Kidney epithelial cell (primary cell): ENCODE measurements at places on chromosomes 13 and 19. TPM values are rescaled to one million over a fixed set of nuclear protein-coding genes. Genes with fewer than 3 reads are reported as not detected.

FXYD1 gene
- total RNA-seq, result not detected in 2 replicates

UBA52 gene
- total RNA-seq, result 859 and 990 TPM in 2 replicates

SLITRK5 gene
- under 0.01 TPM in 2 replicates for total RNA-seq

C19orf33 gene
- 273 and 300 TPM in 2 replicates for total RNA-seq

GAPDHS gene
- not detected in 2 replicates for total RNA-seq

ZNF813 gene
- 2.9 and 3.9 TPM in 2 replicates for total RNA-seq

NAXD gene
- 25.6 and 27.9 TPM in 2 replicates for total RNA-seq

AMER2 gene
- total RNA-seq, result 0.04 and 0.27 TPM in 2 replicates

ADGRE1 gene
- total RNA-seq, result not detected in 2 replicates

HCN2 gene
- total RNA-seq, result 0.13 and 0.48 TPM in 2 replicates

SLC35E1 gene
- total RNA-seq, result 60.9 and 62.8 TPM in 2 replicates

IRGC gene
- not detected in 2 replicates for total RNA-seq

RPS16 gene
- 1,721 and 2,288 TPM in 2 replicates for total RNA-seq

IGFL4 gene
- total RNA-seq, result not detected in 2 replicates

- no peak for DNase-seq
Measured at GRCh38 chr19:3850320-3850972, 18.4 kb downstream of the ZFR2 start.

DNA sequence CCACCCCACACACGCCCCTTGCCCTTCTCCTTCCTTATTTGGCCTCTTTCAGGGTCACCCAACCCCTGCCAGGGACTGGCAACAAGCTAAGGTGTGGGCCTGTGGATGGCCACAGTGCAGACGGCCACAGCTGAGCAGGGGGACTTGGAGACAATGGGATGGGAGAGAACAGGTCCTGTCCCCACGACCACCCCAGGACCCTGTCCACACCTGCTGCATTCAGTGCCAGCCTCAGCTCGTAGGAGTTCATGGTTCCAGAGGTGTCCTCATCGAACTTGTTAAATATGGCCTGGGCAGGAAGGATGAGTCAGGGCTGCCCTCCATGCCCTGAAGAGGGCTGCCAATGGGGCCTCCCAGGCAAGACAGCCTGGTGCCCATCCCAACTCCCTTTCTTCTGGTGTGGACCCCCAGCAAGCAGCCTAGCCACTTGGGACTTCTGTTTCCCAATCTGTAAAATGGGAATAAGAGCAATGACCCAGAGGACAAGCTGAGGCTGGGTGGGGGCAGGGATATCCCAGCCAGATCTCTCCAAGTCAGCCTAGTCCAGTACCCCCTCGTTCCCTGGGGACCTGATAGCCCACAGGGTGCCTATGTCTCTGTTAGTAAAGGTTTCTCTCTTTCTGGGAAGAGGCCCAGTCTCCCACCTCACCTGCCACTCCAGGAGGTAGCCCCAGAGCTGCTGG, 10.6 kb downstream of the CAPN12 start:
- DNase-seq, result no peak

GRCh38 chr19:34788074-34788473, 15.1 kb upstream of the ZNF599 start:
- DNase-seq, result no peak

DNA sequence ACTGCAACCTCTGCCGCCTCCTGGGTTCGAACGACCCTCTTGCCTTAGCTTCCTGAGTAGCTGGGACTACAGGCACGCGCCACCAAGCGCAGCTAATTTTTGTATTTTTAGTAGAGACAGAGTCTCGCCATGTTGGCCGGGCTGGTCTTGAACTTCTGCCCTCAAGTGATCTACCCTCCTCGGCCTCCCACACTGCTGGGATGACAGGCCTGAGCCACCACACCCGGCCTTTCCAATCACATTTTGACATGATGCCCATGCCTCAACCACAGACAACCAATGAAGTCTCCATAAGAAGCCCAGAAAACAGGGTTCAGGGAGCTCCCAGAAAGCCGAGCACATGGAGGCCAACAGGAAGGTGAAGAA, 11.7 kb downstream of the RAB20 start:
- no peak for DNase-seq

- DNase-seq, result no peak
Measured at GRCh38 chr13:90824032-90824431, 523.5 kb upstream of the MIR17HG start.

DNA sequence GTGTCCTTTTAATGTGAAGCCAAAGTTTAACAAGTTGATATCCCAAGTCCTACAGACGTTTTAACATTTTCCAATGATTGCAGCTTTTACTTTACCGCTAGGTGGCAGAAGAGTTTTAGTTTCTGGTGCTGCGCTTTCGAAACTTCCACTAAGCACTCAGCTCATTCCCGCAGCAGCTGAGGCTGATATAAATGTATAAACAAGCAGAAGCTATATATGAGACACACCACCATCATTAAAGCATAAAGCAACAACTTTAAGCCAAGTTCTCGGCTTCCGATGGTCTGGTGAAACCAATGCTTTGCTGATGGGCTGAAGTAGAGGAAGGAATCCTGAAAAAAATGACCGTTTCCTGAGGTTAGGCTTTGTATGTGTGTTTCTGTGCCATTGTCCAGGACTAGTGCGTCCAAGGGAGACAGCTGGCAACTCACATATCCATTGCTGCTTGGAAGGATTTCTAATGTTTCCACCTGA, 753.9 kb downstream of the OLFM4 start:
- DNase-seq, result peak; percentile 19

GRCh38 chr19:5775668-5776309, 8.8 kb downstream of the PRR22 start:
- DNase-seq, result no peak

DNA sequence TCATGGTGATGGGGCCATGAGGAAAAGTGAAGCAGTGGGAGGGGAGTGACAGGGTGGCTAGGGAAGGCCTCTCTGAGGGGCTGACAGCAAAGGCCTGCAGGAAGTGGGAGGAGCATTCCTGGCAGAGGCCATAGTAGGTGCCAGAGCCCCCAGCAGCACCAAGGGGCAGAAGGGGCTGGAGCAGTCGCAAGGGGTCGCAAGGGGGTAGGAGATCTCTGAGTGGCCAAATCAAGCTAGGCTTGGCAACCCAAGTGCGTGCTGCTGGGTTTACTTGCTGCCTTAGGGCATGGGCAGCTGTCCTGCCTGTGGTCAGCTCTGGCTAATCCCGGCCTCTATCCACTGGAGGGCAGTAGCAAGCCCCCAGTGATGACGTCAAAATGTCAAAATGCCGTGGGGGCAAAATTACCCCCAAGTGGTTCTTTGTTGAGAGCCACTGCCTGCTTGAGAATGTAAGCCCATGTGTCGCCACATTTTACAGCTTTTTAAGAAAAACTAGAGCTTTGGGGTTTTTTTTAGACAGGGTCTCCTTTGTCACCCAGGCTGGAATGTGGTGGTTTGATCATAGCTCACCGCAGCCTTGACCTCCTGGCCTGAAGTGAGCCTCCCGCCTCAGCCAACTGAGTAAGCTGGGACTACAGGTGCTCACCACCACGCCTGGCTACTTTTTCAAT, 11.8 kb downstream of the CCDC97 start:
- DNase-seq, result no peak

GRCh38 chr13:110286833-110287819, 19.8 kb downstream of the COL4A1 start:
- DNase-seq, result no peak

- no peak for DNase-seq
Measured at GRCh38 chr13:26052337-26052736, 521 bp upstream of the SHISA2 start.

DNA sequence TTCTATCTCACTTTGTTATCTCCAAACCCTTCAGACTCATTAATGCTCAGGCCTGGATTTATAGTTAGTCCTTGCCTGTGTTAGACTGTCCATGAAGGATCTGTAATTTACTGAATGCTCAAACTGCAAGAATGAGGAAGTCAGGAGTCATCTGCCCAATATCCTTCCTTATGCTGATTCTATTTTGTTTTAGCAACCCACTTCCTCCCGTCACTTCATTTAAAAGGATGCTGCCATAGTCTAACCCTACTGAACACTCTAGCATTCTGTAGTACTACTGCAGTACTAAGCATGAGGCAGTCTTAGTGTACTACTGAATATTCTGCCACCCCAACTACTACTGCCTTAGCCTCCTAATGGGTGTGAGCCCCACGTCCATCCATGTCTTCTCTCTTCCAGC, 1.5 kb downstream of the FCAR start:
- no peak for DNase-seq

GRCh38 chr19:49455773-49456172, 2.7 kb downstream of the ALDH16A1 start:
- DNase-seq, result no peak

DNA sequence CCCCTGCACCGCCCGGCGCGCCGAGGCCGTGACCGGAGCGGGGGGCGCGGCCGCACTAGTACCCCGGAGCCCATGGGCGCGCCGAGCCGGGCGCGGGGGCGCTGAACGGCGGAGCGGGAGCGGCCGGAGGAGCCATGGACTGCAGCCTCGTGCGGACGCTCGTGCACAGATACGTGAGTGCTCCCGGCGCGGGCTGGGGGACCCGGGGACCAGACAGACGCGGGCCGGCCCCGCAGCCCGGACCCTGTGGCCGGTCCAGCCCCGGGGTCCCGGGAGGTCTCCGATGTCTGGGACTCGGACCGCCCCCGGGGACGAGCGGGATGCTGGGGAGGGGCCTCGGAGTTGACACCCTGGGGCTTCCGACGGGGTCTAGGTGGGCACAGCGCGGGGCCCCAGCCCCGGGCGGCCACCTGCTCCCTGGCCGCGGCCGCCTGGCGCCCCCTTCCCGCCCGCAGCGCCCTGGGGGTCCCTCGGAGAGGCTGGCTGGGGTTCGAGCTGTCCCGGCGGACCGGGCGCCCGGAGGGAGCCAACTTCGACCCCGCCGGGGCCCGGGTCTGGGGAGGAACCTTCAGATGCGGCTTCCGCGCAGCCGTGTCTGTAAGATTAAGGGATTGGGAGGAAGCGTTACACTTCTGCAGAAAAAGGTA, 568 bp downstream of the ATP11A start:
- no peak for DNase-seq

- no peak for DNase-seq
Measured at GRCh38 chr13:79727086-79727485, 246.1 kb downstream of the NDFIP2 start.

- DNase-seq, result no peak
Measured at GRCh38 chr13:106369858-106370257, 165.6 kb downstream of the EFNB2 start.
